NCI-H1105 (cell line): ENCODE measurements at places on chromosomes 12 and 14.

GRCh38 chr14:63543826-63544406, 739 bp upstream of the PPP2R5E start:
- peak; percentile 10 for DNase-seq

- DNase-seq = no peak
Measured at GRCh38 chr12:74530676-74531075, 7.0 kb upstream of the ATXN7L3B start.

DNA sequence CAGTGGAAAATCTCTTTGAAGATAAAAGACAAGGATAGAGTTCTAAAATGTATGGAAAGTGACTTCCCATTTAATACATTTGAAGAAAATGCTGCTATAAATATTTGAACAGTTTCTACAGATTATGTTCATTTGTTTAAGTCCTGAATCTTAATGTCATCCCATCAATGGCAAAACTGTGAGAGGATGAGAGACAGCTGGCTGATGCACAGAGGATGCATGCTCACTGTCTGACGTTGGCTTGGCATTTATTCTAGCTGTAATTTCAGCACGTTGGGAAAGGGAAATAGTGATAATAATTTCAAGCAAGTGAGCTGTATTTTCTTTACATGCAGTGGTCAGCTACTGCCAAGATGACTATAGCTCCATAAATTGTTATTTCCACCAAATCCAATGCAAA, 40.5 kb downstream of the PPFIA2 start:
- no peak for DNase-seq

- peak; percentile 83 for DNase-seq
Measured at GRCh38 chr12:54371328-54372112, 7.2 kb upstream of the GPR84 start.

DNA sequence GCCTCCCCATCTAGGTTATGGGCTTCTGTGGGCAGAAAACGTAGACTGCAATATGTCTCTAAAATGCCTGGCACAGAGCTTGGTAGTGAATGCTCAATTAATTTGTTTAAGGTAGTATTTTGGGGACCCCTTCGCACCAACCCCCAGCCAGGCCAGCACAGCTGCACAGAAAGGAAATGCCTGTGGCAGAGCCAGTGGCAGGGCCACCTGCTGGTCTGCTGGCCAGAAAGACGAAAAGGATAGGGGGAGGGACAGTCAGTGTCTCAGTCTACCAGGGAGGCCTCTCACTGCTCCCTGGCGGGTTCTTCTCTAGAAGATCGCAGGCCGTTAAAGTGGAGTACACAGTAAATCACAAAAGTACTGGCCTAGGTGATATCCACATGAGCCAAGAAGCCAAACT, 3.5 kb downstream of the RAB15 start:
- DNase-seq = no peak

- DNase-seq = no peak
Measured at GRCh38 chr12:95990136-95990535, 6.0 kb downstream of the HAL start.
